ENCODE measurements at places on chromosomes 1 and 21.

DNA sequence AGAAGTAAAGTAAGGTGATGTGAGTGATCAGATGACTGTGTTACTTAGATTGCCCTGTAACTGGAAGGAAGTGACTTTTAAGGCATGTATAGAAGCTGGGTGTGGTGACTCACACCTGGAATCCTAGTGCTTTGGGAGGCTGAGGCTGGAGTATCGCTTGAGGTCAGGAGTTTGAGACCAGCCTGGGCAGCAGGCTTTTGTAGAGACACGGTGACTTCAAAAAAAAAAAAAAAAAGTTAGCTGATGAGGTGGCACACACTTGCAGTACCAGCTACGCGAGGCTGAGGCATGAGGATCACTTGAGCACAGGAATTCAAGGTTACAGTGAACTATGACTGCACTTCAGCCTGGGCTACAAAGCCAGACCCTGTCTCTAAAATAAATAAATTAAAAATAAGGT, 2.3 kb upstream of the USP16 start:
- no peak for DNase-seq

GRCh38 chr1:181804989-181805388, 256.5 kb downstream of the ZNF648 start:
- no peak for DNase-seq

GRCh38 chr21:27802816-27803475, 836.1 kb upstream of the ADAMTS5 start:
- no peak for DNase-seq

GRCh38 chr1:154320882-154321608, at the start of gene AQP10:
TSS of gene AQP10 (plus strand) at chr1:154321093. CDS start at chr1:154321156, 63 bp downstream.
- peak; percentile 83 for DNase-seq

- DNase-seq, result no peak
Measured at GRCh38 chr1:163083690-163084089, 14.5 kb downstream of the RGS4 start.

GRCh38 chr1:43007377-43008114, 48.9 kb upstream of the SLC2A1 start:
- peak; percentile 55 for DNase-seq

DNA sequence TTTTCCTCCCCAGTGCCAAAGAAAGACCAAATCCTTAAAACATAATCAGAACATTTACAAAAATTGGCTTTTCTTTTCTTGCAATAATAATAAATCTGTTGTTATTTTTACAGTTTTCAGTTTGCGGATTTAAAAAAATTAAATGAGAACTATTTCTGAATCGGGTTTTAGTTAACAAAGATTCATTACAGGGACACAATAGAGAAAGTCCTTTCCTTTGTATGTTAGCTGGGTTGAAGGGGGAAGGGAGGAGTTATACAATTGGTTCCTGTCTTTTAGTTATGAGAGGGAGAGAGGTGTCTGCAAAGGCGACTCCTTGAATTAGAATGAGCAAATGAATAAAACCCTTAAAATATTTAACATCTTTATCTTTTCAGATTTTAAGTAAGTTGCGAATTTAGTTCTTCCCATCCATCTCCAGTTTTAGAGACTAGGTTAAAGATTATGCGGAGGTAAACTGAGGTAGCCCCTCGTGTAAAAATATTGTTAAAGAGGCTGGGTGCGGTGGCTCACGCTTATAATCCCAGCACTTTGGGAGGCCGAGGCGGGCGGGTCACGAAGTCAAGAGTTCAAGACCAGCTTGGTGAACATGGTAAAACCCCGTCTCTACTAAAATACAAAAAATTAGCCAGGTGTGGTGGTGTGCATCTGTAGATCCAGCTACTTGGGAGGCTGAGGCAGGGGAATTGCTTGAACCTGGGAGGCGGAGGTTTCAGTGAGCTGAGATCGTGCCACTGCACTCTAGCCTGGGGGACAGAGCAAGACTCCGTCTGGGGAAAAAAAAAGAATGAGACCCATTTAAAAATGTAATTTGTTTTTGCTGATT, 3.9 kb downstream of the SPEN start:
- DNase-seq, result no peak

GRCh38 chr1:201379733-201380242, 2.3 kb upstream of the TNNT2 start:
- DNase-seq, result no peak

DNA sequence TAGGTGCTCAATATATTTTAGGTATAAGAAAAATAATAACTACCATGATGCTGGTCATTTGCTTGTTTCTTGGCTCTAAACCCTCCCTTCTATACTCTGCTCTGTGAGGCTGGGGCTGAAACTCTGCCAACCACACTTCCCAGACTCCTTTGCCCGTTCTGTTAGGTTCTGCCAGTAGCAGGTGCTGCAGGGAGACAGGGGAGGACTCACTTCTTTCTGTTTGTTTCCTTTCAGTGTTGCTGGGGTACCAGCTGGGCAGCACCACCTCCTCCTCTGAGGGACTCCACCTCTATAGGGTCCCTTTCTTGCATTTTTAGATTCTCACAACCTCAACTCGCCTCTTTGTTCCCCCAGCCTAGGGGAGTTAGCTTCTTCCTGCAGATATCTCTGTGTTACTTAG, 17.0 kb upstream of the SH2D2A start:
- no peak for DNase-seq

GRCh38 chr1:223771814-223772770, 59.8 kb downstream of the CAPN2 start:
- peak; percentile 89 for DNase-seq

DNA sequence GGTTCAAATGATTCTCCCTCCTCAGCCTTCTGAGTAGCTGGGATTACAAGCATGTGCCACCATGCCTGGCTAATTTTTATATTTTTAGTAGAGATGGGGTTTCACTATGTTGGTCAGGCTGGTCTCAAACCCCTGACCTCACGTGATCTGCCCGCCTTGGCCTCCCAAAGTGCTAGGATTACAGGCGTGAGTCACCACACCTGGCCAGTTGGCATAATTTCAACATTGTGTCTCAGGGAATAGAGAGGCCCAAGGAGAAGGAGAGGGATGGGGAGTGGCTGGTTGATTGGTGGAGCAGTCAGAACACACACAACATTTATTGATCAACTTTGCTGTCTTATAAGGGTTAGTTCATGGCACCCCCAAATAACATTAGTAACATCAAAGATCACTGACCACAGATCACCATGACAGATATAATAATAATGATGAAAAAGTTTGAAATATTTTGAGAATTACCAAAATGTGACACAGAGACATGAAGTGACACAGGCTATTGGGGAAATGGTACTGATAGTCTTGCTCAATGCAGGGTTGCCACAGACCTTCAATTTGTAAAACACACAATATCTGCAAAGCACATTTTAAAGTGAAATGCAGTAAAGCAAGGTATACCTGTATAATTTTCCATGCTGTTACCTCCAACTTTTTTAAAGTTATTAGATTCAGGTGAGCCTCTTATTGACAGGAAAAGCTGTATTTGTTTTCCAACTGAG, 15.8 kb upstream of the CYB5R1 start:
- no peak for DNase-seq

DNA sequence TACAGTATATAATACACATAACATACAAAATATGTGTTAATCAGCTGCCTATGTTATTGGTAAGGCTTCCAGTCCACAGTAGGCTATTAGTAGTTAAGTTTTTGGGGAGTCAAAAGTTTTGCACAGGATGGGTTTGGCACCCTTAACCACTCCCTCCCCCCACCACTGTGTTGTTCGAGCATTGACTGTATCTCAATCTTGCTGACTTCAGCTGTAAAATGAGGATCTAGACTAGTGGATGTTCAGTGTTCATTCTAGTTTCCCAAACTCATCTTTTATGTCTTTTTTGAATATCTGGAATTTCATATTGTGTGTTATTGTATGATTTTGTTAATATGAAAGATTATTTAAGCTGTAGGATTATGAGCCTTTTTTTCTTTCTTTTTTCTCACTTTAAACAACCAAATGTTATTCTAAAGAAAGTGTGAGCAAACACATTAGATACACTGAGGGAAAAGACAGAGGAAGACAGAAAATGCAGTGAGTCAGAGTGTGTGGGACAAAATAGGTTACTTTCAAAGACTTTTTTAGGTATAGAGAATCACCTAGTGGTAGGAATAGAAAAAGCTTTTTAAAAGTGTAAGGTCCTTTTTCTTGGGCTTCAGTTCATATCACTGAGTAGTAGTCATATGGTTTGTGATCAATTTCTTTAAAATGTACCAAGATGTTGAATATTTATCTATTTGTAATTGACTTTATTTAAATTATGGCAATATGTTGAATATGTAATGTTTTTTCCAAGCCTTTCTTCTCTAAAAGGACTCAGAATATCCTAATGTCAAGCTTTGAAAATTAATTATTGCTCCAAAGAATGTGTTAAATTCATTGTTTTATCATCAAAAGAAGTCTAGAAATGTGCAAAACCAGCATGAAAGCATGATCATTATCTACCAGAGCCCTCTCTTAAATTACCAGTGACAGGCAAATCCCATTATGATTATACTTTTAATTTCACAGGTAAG, 17.9 kb upstream of the CENPF start:
- DNase-seq, result peak; percentile 70

DNA sequence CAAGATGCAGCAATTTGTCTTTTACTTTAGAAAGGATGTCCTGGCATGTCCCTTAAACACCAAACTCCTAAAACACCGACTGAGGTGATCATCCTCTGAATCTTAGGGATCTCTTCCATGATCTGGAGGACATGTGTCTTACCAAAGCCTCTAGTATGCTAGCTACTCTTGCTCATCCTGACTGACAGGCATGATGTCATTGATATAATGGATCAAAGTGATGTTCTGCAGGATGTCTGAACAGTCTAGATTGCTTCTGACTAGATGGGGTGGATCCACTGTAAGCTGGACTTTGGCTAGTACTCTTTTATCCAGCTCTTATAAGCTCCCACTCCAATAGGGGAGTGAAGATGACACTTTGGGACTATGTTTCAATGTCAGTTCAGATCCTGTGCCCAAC, 11.3 kb upstream of the CGN start:
- no peak for DNase-seq

- DNase-seq, result peak; percentile 95
Measured at GRCh38 chr1:1919304-1920056, 401 bp upstream of the TMEM52 start.

DNA sequence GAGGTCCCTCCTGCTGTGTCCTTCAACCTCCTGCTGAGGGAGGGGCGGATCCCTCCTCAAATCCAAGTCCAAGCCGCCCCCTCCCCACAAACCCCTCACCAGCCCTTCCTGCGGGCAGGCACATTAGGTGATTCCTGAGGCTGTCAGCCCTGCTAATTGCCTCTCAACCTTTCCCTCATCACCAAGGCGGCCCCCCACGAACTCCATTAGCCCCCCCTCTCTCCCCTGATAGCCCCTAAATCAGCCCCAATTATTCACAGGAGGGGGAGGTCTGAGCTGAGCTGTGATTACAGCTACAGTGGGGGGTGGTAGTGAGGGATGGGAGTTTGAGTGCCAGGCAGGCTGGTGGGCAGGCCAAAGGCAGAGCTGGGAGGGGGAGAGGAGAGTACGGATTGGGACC, 5.8 kb upstream of the PEAR1 start:
- DNase-seq, result no peak

DNA sequence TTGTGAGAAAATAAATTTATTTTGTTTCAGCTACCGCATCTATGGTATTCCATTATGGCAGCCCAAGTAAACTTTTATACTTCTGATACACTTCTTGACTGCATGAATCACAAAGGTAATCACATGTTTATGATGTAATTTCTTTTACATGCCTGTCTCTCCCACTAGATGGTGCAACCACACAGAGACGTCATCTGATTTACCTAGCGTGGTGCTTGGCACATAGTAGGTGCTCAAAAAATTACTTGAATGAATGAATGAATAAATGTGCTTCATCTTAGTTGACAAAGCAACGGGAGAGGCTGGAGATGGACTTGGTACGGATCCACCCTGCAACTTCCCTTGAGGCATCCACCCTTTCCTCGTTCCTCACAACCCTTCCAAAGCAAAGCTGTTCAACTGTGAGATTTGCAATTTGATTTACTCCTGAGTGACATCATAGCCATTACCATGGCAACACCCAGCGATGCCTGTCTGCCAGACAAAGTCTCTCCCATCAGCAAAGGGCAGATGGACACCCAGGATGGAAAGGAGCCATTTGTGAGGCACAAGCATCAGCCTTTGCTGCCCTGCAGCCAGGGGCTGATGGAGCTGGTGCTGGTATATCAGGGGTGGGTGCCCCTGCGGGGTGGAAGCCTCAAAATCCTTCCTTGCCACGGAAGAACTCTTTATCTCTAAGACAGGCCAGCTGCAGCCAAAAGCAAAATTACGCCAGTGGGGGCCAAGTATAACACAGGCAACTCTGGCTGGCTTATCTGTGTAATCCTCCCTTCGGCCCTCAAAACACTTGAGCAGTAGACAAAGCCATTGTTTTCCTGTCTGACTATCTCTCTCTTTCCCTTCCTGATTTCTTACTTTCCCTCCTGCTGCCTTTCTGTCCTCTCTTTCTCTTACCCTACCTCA, 18.9 kb upstream of the VWA5B1 start:
- DNase-seq, result peak; percentile 82

Measured in umbilical cord (tissue), 2 donors.